NCI-H2171 (cell line): ENCODE measurements at places on chromosomes 7 and 10.

GRCh38 chr7:135151132-135151531, 3.3 kb downstream of the TMEM140 start:
- no peak for DNase-seq

GRCh38 chr7:27863880-27864279, 123.9 kb downstream of the TAX1BP1 start:
- no peak for DNase-seq

GRCh38 chr10:38127812-38128211, 33.7 kb downstream of the ZNF37A start:
- no peak for DNase-seq

DNA sequence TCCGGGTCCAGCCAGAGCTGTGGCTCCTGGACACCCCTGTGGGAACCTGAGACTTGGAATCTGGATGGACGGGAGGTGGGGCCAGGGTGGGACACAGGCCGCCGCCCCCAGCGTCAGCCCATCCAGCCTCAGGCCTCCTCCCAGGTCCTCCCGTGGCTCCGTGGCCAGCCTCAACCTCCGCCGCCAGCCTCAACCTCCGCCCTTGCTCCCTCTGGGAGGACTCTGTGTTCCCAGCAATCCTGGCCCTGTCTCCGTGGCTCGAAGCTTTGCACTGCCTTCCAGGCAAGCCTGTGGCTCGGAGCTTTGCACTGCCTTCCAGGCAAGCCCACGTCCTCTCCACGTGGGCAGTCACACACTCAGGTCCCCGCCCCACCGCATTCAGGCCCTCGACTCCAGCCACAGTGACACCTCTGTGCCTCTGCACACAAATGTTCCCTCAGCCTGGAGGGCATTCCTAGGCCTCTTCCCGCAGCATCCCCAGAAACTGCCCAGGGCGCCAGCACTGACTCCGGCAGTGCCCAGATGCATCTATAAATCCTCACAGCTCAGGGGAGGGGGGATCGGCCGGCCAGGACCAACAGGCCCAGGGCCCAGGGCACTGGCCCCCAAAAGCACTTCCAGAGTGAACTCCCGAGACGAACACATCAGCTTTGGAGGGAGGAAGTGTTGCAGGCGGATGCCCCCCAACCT, 44.7 kb upstream of the PDGFA start:
- DNase-seq: no peak

- no peak for DNase-seq
Observed at GRCh38 chr7:2608921-2609411, 22.8 kb upstream of the TTYH3 start.

DNA sequence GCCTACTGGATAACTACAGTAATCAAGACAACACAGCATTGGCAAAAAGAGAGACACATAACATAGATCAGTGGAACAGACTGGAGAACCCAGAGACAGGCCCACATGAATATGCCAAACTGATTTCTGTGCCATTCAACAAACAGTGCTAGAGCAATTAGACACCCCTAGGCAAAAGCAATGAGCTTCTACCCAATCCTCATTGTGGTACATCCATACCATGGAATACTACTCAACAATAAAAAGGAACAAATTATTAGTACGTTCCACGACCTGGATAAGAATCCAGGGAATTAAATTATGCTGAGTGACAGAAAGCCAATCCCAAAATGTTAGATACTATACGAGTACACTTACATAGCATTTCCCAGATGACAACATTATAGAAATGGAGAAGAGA, 2.8 kb upstream of the SVIL start:
- DNase-seq: no peak
